ENCODE measurements at places on chromosomes 2 and 18. TPM values are rescaled to one million over a fixed set of nuclear protein-coding genes. Genes with fewer than 3 reads are reported as not detected.

- peak; percentile 87 for DNase-seq
These were observed 20.3 kb downstream of the RMC1 start for GRCh38 chr18:23523429-23524212.

GRCh38 chr2:120747706-120748105 is 12.0 kb downstream of the GLI2 start:
- no peak for DNase-seq

DNA sequence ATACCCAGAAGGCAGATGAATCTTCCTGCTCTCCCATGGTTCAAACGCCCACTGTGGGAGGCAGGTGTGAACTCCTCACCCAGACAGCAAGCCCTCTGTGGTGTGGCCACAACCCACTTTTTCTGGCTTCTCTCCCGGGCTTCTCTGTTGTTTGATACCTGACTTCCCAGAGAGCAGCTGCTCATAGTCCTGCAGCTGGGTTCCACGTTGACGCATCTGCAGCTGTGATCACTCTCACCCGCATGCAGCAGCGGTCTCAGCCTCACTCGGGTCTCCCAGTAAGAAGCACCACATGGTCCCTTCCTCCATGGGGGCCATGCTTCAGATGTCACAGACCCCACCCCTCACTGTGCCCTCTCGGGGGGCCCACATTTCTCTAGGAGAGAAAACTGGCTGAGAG is 3.5 kb downstream of the ASPRV1 start:
- DNase-seq = no peak

DNA sequence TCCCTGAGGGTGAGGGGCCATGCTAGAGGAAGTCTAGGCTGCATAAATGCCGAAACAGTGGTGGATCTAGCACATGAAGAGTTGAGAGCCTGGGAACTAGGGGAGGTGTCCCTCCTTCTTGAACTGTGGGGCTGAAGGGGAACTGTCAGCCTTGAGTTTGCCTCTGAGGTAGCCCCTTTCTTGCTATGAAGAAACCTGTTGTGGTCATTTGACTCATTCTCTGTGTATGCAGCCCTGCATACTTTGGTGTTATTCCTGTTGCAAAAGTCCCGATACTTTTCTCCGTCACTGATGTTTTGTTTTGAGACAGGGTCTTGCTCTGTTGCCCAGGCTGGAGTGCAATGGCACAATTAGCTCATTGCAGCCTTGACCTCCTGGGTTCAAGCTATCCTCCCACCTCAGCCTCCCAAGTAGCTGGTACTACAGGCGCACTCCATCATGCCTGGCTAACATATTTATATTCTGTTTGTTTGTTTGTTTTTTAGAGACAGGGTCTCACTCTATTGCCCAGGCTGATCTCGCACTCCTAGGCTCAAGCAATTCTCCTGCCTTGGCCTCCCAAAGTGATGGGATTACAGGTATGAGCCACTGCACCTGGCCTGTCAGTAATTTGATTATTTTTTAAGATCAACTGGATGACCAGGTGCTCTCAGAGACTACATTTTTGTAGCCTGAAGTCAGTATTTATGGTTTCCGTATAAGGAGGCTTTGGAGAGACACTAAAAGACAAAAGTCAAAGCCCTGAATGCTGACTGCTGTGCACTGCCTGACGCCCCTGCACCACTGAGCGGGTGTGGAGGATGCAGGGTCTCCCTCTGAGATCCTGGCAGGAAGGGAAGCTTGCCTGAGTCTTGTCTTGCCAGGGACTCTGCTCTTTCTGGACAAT is 126.0 kb upstream of the MSH6 start:
- no peak for DNase-seq

GRCh38 chr18:64645753-64646152 is 496.9 kb upstream of the LINC00305 start:
- DNase-seq = no peak

- no peak for DNase-seq
These were observed 72.6 kb downstream of the TRABD2A start for GRCh38 chr2:84808279-84808678.

- no peak for DNase-seq
These were observed 66.7 kb upstream of the BCL2L11 start for GRCh38 chr2:111053825-111054515.

- no peak for DNase-seq
These were observed at the start of gene RNPEPL1 for GRCh38 chr2:240567872-240568677. RNPEPL1 (plus strand) TSS chr2:240568484; CDS start chr2:240568587, 103 bp downstream.

DNA sequence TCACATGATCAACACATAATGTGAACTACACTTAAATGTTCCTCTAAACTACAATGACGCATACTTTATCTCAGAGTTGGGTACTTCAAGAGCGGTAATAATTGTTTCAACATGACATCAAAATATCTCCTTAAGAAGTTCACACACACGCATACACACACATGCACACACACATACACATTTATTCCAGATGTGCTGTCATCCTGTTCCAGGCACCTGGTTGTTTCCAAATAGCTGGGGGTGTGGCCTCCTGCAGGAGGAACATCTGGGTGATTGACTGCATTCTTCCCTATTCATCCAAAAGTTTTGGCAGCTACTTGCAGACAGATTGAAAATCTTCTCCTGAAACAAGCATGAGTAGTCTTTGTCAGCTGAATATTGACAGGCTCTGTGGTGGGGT is 37.9 kb upstream of the PIK3C3 start:
- no peak for DNase-seq

DNA sequence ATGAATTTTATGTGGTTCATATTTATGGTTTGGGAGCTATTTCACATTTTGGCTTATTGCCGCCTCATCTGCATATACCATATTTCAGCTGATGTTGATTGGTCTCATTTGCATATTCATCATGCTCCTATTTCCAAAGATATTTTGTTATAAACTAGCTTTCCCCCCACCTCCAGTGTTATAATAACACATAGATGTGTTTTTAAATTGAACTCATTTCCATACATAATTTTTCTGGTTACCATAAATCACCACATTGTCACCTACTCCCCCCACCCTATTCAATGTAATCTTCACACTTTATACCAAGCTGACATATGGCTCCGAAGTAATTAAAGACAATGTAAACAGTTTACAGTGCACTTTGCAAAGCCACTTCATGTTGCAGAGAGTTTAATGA is 101.2 kb downstream of the FSHR start:
- DNase-seq = no peak

GRCh38 chr2:32355976-32356680 is 695 bp upstream of the BIRC6 start:
- no peak for DNase-seq

DNA sequence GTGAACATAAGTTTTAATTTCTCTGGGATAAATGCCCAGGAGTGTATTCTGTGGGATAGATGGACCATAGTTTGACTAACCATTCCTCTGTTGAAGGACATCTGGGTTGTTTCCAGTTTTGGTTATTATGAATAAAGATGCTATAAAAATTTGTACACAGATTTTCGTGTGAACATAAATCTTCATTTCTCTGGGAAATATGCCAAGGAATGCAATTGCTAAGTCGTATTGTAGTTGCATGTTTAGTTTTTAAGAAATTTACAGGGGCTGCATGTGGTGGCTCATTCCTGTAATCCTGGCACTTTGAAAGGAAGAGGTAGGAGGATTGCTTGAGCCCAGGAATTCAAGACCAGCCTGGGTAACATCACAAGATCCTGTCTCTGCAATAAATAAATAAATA is 6.9 kb upstream of the SLC11A1 start:
- DNase-seq = no peak

GRCh38 chr2:85588645-85589044 is 4.4 kb downstream of the VAMP5 start:
- no peak for DNase-seq

- DNase-seq = no peak
These were observed 52.0 kb downstream of the FBXO36 start for GRCh38 chr2:229974266-229974665.

DNA sequence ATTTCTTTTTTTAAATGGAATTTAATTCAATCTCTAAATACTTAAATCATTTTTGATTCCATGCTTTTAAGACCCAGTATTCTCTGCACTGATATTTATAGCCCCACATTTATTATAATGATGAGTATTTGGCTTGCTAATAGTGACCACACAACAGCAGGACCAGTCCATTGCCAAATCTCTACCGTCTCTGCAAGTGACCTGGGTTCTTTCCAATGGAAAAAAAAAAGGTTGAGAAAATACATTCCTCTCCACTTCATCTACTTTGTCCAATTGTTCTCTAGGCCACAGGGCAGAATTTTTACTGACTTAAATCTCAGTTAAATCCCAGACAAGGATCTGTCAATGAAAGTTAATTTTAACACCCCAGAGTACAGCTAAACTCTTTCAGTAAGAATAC is 20.5 kb downstream of the GRB14 start:
- no peak for DNase-seq

DNA sequence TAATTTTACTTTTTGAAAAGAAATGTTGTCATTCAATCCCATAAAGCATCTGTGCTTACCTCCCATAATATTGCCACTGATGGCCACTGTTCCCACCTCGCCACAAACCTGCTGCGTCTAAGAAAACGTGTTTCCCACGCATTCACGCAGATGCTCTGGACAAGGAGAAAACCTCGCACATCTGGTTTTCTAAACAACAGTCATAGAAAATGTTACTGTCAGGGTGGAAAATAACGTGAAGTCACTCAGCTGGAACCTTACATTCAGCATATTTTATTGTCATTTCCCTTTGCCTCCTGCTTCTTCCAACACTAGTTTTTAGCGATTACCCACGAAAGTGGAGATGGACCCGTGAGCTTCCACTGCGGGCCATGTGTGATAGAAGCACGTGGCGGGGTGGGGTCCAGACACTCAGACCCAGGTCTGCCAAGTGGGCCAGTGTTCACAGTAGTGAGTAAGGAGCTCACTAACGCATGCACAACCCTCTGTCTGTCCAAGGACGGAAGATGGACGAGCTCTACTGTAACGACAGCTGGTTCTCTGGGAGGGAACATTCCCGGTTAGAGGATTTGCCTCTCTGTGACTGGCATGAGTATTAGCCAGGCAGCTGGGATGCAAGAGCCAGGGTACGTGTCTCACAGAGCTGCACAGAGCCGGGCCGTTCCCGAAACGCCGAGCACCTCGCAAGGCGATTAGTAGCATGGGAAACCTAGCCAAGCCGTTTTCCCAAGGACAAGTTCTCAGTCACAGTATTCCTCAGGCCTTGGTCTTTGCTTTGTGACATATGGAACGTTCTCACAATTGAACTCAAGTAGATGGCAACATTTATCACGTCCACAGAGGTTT is 94.5 kb downstream of the MTCL1 start:
- no peak for DNase-seq

DNA sequence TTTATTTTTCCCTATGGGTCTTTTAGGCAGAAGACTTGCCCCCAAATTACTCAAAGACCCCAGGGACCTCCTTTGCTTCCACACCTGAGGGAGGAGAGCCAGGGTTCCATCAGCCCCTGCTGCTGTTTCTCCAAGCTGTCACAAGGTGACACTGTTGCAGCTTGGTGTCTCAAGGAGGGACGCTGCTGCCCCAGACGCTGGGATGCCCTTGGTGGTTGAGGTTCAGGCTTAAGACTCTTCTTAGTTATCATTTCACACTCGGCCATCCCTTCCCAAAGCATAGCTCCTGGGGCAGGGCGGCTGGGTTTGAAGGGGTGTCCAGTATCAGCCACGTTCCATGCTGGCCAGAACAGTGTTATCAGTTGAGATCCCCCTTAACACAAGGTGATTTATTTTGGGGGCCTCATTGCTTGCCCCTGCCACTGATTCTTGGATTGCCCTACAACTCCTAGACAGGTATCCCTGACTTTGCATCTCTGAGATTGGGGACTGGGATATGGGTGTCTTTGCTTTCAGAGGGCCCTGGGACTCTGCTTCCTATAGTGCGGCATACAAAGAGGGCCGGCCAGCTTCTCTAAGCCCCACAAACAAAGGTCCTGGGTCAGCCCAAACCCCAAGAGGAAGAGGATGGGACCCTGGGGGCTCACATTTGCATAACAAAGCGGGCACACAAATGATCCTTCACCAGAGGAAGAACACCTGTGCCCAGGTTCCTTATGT is 22.7 kb downstream of the GPR55 start:
- DNase-seq = peak; percentile 29

GRCh38 chr2:202261531-202261930 is 4.0 kb upstream of the NOP58 start:
- no peak for DNase-seq

GRCh38 chr2:121237336-121237979 is 47.5 kb downstream of the TFCP2L1 start:
- no peak for DNase-seq

DNA sequence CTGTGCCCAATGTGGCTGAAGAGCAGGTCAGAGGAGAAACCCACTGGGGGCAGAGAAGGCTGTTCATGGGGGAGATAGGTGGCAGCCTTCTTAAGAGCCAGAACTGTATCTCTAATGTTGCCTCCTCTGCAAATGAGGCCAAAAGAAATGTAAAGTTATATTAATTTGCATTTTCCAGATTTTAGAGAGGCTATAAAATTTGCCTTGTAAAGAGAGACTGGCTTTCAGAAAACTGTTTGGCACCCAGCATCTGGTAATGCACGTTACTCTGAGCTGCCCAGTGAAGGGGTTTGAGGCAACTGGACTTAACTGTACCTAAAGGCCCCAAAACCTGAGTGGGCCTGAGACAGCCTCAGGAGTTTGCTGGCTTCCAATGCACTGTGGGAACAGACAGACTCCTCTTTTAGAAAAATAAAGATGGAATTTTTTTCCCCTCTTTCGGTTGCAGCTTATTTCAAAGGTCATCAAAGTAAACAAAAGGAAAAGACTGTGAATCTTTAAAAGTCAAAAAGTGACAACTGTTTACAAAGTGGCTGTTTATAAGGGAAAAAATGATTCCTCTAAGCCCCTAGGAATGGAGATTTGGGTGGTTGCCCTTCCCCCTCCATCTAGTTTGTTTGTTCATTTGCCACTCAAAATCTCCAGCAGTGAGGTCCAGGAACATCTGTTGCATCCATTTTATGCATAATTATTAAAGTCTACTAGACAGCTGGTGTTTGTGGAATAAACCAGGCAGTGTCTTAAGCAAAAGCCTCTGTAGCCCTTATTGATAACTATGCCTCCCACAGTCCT is 132.2 kb upstream of the ZFP36L2 start:
- no peak for DNase-seq

Gene REG1B
- not detected for total RNA-seq

Gene CABYR
- 39.6 TPM for total RNA-seq

Gene EPB41L3
- total RNA-seq = 1.6 TPM

Gene PREPL
- total RNA-seq = 22.0 TPM

Gene AKAIN1
- not detected for total RNA-seq

Gene SERPINB10
- total RNA-seq = not detected

Gene GREB1
- 0.91 TPM for total RNA-seq

Gene ZSWIM2
- total RNA-seq = not detected

Gene DUSP19
- 10.3 TPM for total RNA-seq

Gene LCT
- not detected for total RNA-seq

Gene UPP2
- total RNA-seq = not detected

Gene ACVR1C
- total RNA-seq = not detected

Gene KANSL1L
- total RNA-seq = 14.5 TPM

Gene HNRNPA3
- 24.1 TPM for total RNA-seq
